Progenitor cell of endocrine pancreas (in vitro differentiated cells): ENCODE measurements at places on chromosomes 6 and 20.

- DNase-seq: no peak
These were observed 126.9 kb downstream of the KCNQ5 start for GRCh38 chr6:72748759-72749158.

DNA sequence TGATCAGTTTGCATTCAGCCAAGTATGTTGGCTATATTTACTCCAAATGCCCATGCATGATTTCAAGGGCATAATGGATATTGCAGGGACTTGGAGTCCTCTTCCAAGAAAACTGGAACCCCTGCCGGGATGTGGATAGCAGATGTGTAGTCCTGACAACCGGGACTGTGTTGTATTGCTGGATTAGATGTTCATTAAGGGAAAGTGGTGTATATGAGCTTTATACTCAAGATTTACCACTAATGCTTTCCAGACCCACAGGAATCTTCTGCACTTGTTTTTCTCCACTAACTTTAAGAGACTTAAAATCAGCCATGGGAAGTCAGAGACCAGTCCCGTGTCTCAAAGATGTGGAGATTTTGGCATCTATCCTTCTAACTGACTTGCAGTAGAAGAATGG is 770.9 kb downstream of the HDGFL1 start:
- DNase-seq: no peak

DNA sequence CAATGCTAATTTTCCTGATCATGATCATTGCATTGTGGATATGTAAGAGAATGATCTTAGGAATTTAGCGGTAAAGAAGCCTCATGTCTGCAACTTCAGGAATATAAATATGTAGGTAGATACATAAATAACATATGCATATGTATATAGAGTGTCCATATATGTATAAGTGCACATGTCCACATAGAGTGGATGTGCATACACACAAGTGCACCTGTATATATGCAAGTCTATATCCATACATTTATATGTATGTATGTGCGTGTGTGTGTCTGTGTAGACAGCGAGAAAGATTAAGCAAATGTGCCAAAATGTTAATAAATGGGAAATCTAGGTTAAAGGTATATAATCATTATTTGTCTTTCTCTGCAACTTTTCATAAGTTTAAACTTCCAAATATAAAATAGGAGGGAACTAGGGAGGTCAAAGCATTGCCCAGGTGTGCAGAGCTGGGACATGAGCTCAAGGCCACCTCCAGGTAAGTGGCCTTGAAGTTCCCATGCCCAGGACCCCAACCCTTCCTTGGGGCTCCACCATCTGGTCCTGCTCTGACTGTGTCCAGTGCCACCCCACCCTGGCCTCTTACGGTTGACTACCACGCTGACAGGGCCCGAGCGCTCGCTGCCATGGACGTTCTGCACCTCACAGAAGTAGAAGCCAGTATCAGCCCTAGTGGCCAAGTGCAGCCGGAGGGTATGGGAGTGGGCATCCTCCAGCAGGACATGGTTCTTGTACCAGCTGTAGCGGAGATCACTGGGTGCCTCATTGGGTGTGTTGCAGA is 9.6 kb downstream of the SIGLEC1 start:
- DNase-seq: no peak

GRCh38 chr6:165040440-165040839 is 269.0 kb downstream of the C6orf118 start:
- no peak for DNase-seq

GRCh38 chr20:9198460-9198859 is 129.6 kb downstream of the PLCB4 start:
- DNase-seq: no peak

- no peak for DNase-seq
These were observed 144.4 kb upstream of the GJE1 start for GRCh38 chr6:141988327-141988726.

GRCh38 chr6:127102299-127102698 is 16.2 kb upstream of the RSPO3 start:
- DNase-seq: no peak

DNA sequence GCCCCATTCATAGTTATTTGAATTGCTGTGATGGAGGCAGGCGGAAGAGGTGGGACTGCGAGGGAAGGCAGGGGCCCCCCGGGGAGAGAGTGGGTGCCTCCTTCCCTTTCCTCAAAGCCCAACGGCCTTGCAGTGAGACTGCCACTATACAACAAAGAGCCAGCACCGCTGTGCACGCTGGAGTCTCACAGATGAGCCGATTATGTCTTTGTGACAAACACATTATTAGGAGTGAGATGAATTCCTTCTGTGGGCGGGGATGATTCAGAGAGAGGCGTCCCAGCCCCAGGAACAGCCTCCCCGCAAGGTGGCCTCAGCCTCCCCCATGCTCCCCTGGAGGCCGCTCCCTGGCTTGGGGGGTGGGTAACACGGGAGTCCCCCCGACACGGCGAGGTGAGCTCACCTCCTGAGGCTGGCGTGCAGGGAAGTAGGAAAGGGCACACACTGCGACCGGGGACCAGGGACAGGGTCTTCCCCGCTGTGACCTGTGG is 26.7 kb downstream of the NTSR1 start:
- no peak for DNase-seq

GRCh38 chr6:124590001-124590400 is 372.2 kb upstream of the RNF217 start:
- no peak for DNase-seq

GRCh38 chr20:50272030-50272723 is 81.5 kb downstream of the CEBPB start:
- no peak for DNase-seq

GRCh38 chr6:108115598-108116058 is 41.1 kb upstream of the OSTM1 start:
- peak; percentile 30 for DNase-seq

GRCh38 chr6:73923905-73924485 is 228.0 kb downstream of the CD109 start:
- DNase-seq: no peak

GRCh38 chr6:3176562-3177355 is 19.4 kb upstream of the TUBB2A start:
- no peak for DNase-seq

GRCh38 chr6:34709386-34709785 is 12.8 kb upstream of the ILRUN start:
- no peak for DNase-seq

- no peak for DNase-seq
These were observed 16.9 kb upstream of the RFPL4B start for GRCh38 chr6:112330071-112330878.

DNA sequence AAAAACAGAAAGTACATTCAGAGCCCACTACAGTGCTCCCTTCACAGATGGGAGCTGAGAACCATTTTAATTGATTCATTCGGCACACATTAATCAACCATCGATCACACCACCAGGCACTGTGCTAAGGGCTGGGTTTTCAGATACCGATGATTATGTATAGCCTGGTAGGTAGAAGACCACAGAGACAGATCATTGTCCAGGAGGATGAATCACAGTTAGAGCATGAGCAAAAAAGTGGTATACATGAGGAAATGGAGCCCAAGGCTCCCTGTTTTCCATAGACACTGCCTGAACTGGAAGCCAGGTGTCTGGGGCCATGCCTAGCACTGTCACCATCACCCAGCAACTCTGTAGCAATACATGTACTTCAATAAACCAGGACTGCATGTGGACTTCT is 9.0 kb upstream of the PRDM1 start:
- DNase-seq: no peak

- DNase-seq: no peak
These were observed 37.8 kb downstream of the FAM184A start for GRCh38 chr6:119040636-119041035.

DNA sequence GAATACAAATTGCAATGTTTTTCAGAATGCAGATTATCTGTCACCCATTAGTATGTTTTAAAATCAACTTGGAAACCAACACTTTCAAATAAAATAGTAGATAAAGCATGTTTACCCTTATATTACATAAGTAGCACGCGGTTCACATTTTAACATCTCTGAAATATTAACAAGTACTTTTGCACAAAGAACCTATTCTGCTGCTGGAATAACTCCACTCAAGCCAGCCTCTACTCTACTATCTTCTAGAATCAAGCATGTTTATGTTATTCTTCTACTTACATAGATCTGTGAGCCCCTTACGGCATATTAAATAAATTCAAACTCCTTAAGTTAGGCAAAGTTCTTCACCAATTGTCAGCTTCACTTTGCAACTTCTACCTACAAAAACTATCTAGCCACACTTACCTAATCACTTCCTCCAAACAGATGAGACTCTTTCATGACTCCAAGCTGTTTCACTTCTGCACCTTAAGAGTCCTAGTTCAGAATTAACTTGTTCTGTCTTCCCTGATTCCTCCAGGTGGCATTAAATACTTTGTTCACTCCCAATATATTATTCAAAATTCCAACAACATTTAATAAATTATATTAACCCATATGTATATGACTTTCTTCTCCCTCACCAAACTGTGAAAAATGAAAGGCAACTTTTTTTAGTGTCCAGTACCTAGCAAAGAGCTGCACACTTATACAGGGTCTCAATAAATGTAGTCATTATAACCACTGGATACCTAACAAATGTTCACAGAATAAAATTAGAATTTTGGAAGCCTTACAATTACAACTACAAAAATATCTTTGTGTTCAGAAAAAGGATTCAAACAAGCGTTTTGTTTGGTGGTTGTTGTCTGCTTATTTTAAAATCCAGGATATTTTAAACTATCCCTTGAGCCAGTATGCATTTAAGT is 12.1 kb downstream of the CEP85L start:
- DNase-seq: no peak

- DNase-seq: no peak
These were observed 152.7 kb upstream of the ENPP5 start for GRCh38 chr6:46323312-46323965.

DNA sequence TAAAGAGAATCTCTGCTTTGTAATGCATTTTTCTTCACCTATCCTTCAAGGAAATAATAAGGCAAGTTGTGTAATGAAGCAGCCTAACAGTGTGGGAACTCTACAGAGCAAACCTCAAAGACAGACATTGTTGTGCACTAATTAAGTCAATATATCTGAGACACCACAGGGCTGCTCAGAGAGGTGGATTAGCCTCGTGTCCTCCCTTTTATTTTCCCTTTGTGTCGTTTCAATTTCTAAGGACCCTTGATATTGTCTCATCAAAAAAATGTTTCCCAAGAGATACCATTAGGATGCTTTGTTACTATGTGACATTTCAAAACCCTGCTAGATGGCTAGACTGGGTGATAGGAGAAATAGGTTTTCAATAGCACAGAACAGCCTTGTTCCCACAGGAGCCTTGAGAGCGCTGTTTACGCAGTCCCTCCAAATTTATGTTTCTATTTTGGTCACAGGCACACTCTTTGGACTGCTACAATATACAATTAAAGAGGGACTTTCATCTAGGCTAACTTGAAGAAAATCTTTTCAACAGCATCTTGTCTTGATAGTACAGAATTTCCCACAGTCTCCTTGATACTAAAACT is 23.1 kb downstream of the UBE3D start:
- DNase-seq: no peak

DNA sequence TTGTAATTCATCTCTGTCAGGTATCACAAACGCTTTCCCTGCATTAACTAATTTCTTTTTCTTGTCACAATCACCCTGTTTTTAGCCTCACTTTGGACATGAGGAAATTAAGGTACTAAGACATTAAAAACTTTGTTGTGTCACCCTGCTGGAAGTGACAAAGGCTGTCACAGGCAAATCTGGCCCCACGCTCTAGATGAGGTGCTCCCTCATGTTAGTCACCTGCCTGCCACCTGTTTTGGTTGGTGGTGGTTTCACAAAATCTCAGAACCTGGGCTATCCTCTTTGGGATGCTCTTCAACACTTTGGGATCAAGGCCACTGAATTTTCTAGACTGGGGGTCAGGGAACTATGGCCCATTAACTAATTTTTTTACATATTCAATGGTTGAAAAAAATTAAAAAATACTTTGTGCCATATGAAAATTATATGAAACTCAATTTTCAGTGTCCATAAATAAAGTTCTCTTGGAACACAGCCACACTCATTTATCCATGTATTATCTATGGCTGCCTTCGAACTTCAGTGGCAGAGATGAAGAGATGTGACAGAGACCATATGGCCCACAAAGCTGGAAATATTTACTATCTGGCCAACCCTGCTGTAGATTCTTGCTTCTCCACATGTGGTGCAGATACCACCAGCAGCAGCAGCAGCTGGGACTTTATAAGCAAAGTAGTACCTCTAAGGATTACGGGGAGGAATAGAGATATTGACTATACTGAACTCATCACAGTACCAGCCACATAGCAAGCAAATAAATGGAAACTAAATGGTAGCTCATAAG is 16.1 kb upstream of the TNFAIP3 start:
- DNase-seq: no peak

- no peak for DNase-seq
These were observed 68.6 kb downstream of the GFOD1 start for GRCh38 chr6:13418844-13419243.

DNA sequence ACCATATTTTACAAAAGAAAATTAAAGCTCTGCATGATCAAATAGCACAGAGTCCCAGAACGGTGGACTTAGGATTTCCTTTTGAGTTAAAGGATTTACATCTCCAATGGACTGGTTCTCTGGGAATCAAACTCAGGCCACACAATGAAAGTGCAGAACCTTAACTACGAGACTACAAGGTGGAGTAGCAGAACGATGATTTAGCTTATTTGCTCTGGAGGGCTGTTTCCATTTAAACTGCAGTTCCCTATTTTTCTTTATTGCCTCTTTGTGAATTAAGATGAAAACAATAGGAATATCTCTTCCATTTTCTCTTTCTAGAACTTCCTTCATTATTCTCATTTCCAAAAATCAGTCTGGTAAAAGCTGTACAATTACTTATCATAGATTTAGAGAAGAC is 65.7 kb downstream of the TFAP2B start:
- no peak for DNase-seq

DNA sequence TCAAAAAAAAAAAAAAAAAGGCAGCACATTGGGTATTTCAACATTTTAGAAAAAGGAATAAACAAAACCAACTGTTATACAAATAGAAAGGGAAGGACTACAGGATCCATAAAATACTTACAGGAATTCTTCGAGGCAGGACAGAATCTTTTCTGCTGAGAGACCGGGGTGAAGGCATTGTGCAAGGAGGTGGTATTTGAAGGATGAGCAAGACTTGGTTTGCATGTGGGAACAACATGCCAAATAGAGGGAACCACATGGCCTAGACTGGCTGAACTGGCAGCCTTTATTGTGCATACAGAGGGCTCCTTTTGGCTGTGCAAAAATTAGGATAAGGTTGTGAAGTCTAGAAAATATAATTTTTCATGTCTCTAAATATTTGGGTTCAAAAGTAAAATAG is 62.9 kb downstream of the SCAND1 start:
- DNase-seq: no peak

GRCh38 chr6:88361298-88361697 is 195.2 kb upstream of the CNR1 start:
- DNase-seq: no peak

DNA sequence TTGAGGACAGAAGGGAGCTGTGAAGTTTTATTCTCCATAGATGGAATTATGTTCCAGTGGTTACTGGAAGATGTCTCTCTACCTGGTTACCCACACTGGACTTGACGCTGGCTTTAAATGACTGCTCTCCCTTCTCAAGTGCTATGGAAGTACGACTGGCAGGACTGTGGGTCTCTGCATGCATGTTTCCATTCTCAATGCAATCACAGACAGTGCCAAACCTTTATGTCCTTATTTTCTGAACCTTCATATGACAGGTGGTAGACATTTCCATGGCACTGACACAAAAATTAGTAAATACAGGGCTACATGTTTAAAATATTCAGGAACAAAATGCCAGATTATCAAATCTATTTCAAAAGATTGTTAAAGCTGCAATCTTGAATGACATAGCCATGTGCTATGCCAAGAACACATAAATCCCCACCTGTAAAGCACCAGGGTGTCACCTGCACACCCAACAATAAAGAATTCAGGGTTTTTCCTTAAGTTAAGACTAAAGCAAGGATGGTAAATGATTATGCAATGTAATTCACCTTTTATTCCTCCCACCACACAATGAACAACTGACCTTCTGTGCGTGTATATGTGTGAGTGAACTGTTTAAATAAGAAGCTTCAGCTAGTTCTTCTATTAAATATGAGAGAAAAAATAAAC is 153.3 kb upstream of the ENPP5 start:
- no peak for DNase-seq
